ENCODE measurements at places on chromosomes 5 and 9.

- DNase-seq = no peak
These were observed 769.0 kb upstream of the RGMB start for GRCh38 chr5:98004463-98004862.

DNA sequence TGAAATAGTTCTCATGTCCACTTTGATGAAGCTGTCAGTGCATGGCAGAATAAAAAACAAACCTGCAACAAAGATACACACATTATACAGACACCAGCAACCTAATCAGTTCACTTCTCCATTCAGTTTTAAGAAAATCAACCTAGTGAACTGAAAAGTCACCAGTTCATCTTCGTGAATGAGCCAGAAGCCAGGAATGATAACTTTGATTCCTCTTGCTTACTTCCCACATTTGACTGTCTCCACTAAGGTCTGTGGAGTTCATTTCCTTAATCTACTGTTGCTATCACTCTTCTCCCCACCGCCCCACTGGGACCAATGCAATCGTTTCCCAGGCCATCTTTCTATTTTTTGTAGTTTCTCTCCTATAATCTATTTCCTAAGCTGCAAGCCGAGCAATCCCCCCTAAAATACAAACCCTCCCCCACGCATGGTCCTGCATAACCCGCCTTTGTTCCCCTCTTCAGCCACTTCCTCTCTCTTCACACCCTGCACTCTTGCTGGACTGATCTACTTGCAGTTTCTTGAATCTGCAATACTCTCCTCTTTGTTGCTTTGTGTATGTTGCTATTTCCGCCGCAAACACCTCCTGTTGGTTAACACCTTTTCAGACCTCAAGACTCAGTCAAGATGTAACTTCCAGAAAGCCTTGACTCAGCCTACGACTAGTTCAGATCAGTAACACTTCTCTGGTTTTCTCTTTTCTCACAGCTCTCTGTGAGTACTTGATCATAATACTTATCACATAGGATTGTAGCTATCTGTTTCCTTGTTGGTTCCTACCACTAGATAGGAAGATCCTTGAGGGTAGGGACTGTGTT lies 16.6 kb downstream of the STOM start:
- DNase-seq = no peak

DNA sequence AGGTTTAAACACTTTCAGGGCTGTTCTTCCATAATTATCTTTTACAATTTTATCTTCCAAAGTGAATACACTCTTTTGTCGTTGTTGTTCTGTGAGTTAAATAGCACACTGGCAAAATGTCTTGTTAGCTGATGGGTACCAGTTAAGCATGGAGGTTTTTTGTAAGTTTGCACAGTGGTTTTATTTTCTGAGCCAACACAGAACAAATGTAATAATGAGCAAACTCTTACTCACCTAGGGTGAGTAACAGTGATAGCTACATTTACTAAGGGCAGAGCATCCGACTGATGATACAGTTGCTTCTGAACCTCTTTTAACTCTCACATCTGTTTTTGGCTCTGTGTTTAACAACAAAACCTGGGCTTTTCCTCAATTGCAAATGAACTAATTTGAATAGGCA lies 103.2 kb downstream of the CTNND2 start:
- no peak for DNase-seq

DNA sequence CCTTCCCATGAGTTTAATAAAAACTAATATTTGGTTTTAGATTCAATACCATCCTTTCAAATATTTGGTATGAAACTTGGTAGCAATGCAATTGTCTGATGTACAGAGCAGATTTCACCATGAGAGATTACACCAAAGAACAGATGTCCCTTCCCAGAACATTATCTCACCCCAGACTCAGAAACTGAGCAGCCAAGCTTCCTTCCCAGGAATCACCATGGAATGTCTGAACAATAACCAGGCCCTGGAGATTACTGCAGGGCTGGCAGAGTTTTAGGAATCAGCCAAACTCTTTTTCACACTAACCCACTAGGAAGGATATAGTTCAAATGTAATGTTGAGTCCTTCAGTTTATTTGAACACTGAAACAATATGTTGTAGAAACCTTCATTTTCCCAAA lies 23.9 kb downstream of the CLTA start:
- DNase-seq = no peak

DNA sequence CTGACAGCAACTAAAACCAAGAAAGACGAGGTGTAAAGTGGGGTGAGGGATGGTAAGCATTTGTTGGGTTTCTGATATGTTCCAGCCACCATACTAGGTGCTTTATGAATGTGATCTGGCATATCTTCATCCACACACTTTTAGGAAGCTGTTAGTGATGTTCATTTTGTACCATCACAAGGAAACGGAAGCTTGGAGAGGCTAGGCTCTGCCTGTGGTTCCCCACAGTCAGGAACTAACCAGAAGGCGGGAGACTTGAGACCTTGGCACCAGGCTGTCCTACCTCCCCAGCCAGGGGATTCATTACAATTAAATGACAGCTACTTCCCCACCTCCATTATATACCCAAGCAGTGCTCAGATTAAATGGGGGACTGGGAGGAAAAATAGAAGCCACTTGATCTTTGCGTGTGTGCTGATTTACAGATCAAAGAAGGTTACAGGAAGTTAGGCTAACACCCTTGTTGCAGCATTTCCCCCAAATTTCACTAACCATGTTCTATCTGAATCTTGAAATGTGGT lies 43.0 kb downstream of the SFXN1 start:
- DNase-seq = no peak

GRCh38 chr5:174173766-174174165 lies 128.3 kb downstream of the NSG2 start:
- DNase-seq = no peak

GRCh38 chr9:14560194-14560593 lies 133.0 kb downstream of the ZDHHC21 start:
- DNase-seq = no peak

DNA sequence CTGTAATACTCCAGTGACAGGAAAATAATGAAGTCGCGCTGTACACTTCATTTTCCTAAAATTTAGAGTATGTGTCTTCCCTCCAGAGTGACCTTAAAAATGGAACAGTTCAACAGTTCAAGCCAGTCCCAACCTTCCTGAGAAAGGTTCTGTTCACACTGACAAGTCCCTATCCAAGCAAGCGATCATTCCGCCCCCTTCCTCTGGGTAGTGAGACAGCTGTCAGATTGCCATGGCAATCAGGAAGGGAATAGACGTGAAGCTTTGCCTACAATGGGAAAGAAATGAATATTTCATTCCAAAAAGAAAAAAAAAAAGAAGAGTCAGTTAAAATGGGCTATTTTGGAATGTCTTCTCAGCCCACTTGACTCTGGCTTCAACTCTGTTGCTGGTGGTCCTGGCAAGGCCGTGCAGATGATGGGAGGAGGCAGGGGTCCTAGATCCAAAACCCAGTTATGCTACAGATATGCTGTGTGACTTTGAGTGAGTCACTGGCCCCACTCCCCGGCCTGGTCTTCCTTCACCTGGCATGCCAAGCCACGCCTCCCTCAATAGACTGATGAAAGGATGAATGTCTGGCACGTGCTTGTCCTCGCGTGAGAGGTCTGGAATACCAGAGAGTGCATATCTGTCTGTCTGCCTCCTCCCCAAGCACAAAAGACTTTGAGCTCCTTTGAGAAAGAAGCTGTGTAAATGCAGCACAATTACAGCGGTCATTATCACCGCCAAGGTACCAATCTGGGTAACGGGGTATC lies 165.8 kb upstream of the WWC1 start:
- DNase-seq = no peak

GRCh38 chr5:65066387-65067146 lies 297.8 kb downstream of the CWC27 start:
- no peak for DNase-seq

DNA sequence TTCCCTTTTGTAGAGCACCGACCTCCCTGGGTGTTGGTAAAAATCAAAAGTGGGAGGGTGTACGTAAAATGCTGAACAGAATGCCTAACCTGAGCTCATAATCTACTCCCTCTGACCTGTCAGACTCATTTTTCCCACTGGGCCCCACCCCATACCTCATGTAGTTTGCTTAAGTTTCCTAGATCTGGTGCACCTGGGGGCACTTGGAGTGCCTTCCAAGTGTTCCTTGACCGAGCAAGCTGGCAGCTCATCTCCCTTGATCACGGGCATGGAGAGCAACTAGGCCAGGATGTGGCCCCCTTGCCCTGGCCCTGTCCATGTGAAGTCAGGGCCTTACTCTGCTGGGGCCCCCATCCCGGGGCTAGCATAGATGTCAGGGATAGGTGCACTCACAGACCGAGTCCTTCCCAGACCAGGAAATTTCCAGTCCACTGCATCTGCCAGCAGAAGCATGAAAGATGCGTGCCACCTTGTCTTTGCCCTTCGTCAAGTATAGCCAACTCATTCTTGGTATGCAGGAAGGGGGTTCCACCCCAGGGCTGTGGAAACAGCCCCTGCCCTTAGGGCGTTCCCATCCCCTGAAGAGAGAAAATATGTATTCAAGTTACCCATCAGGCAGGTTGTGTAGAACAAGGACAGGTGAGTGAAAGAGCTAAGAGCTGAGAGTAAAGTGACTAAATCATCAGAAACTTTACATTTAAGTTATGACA lies 41.9 kb downstream of the SLC22A5 start:
- DNase-seq = peak; percentile 58

DNA sequence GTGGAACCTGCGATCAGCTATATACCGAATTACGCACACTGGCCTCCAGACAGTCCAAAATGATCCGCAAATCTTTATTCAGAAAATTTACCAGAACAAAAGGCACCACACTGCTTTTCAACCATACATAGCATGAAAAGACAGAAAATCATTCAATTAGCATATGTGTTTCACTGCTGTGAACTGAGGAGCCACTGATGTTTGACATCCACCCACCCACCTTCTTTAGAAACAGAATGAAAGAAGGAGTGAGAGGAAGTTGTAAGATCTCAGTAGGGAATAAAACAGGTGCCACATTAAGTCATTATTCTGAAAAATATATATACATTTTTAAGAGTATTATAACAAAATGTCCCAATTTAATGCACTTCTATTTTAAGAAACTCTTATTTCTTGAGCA lies 156.8 kb downstream of the NFIB start:
- DNase-seq = no peak

DNA sequence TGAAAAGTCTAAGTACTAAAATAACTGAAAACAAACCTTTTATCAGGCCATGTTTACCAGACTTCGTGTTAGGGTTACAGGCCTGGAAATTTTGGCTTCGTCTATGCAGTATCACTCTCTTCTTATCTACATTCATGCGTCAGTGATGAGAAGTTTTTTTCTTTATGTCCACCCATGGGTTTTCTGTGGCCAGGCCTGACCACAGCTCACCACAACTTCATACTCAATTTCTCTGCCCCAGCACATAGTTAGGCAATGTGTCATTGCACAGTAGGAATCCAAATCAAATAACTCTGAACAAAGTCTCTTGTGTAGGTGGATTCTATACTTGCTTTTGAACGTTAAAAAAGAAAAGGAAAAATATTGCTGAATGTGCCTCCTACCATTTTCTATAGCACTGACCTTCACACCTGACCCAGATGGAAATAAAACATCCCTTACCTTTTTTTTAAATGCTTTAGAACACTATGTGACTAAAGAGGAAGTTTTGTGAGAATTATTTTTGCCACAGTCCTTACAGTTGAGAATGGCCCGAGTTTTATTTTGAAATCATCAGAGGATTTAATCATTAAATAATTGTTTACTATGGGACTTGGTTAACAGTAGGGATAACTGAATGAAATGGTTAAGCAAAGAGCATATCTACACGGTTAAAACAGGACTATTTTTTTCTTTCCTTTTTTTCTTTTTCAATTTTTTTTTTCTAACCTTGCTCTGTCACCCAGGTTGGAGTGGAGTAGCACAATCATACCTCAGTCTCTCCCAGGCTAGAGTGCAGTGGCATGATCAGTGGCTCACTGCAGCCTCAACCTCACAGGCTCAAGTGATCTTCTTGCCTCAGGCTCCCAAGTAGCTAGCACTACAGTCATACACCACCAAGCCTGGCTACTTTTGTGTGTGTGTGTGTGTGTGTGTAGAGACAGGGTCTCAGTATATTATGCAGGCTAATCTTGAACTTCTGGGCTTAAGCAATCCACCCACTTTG lies 1247.0 kb upstream of the ACO1 start:
- DNase-seq = no peak

GRCh38 chr5:174571662-174572397 lies 152.6 kb upstream of the MSX2 start:
- peak; percentile 26 for DNase-seq

DNA sequence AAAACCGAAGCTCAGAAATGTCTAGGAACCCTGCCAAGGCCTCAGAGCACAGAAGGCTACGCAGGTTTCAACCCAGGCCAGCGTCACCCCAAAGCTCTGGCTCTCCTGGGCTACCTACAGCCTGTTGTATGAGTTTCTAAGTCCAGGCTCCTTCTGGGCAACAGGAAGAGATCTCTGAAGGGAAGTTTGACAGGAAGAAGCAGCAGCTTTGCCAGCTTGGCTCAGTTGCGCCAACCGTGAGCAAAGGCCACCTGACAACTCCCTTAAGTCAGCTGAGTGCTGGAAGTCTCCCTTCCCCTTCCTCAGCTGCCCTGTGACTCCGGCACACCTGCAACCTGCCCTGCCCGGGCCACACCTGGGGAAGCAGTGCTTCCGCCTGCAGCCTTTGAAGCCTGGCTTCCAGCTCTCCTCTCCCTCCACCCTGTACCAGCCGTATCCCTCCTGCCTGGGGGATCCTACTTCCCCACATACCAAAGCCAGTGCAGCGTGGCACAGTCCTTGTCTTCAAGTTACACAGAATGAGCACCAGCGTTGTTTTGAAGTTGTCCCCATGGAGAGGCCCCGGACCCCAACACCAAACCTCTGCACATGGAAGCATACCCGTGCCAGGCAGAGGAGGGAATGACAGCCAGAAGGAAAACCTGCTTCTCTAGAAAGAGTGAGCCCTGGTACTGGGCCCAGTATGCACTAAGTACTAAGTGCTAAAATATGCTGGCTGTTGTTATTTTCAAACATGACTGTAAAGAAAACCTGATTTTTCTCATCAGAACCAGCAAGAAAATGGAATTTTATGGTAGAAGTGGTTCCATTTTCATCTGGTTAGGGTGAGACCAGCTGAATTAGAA lies 36.5 kb downstream of the SHB start:
- peak; percentile 89 for DNase-seq

GRCh38 chr9:83933790-83934189 lies 12.6 kb upstream of the KIF27 start:
- no peak for DNase-seq

Measured in transverse colon (tissue), 4 donors.